ENCODE measurements at places on chromosomes 3 and 15. TPM values are rescaled to one million over a fixed set of nuclear protein-coding genes. Genes with fewer than 3 reads are reported as not detected.
A peak's percentile ranks its signal among the peaks of the same experiment; 100 is the strongest.

GRCh38 chr15:77021803-77022381 lies 27.0 kb downstream of the PSTPIP1 start:
- peak overlapping the region; percentile 84 for H3K27ac ChIP-seq
- H3K4me1 ChIP-seq = peaks cover 20% of the 10 kb centered on the region
- no peaks in the 10 kb centered on the region for H3K36me3 ChIP-seq
- no peak for DNase-seq

DNA sequence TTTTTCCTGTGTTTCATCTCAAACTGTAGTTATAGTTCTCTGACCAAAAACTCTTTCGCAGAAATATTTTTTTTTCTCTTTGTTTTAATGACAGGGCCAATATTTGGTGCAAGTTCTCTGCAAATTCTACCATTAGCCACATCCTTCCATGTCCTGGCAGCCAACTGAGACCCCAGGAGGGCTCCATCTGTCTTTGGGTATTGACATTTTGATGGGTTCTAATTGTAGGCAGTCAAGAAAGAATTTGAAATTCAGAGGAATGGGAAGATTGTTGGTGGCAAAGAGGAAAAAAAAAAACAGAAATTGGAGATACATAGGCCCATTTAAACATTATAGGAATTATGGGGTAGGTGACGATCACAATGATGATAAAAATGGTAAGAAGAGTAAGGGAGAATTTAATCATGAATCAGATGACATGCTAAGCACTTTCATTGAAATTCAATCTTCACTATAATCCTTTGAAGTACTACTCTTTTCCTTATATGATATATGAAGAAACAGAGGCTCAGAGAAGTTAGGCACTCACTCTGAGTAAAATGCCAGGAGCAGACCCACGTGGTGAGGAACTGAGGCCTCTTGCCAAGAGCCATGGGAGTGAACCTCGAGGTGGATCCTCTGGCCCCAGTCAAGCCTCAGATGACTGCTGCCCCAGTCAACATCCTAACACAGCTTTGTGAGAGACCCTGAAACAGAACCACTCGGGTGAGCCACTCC lies 151.4 kb downstream of the PDZRN3 start:
- H3K36me3 ChIP-seq = peaks cover 4% of the 10 kb centered on the region
- no peaks in the 10 kb centered on the region for H3K27me3 ChIP-seq
- peaks cover 23% of the 10 kb centered on the region for H3K4me1 ChIP-seq
- H3K4me3 ChIP-seq = no peak overlapping the region
- no peak for DNase-seq
- H3K27ac ChIP-seq = no peak overlapping the region

COLQ gene
- total RNA-seq = 4.8 TPM

DNA sequence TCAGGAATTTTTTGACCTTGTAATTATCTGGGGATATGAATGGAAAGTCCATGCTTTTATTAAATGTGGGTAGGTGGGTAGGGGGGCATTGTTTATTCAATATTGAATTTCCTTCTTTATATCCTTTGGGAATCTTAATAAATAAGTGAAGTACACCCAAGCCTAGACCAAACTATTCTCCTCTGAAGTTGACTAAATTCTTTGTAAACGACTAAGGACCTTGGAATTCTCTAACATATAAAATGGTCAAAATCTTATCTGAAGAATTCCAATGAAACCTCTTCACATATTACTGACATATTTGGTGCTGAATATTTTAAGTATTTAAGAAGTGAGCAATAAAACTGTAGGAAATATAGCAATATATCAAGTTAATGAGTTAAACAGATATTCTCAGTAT lies 1432.1 kb upstream of the GBE1 start:
- no peak for DNase-seq
- no peak overlapping the region for H3K4me3 ChIP-seq
- H3K4me1 ChIP-seq = no peaks in the 10 kb centered on the region
- no peaks in the 10 kb centered on the region for H3K36me3 ChIP-seq
- H3K27ac ChIP-seq = no peak overlapping the region

DNA sequence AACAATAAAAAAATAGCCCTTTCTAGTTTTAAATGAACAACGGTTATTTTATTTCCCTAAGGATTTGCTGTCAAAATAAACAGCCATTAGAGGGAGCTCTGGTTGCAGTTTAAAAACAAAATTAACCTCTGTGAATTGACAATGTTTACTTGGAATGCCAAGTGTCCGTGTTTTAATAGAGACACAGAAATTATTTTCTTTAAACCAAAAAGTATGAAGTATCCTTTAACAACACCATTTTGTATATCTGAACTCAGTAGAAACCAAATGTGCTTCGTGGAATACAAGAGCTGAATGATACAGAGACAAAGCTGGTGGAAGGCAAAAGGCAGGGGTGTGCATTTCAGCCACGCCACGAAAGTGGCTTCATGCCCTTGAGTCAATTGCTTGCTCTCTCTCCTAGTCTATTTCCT lies 74.4 kb downstream of the MOBP start:
- H3K27me3 ChIP-seq = peaks cover 2% of the 10 kb centered on the region
- H3K27ac ChIP-seq = no peak overlapping the region
- no peak for DNase-seq
- no peaks in the 10 kb centered on the region for H3K36me3 ChIP-seq
- H3K4me1 ChIP-seq = no peaks in the 10 kb centered on the region
- H3K4me3 ChIP-seq = no peak overlapping the region

Data from glutamatergic neuron (in vitro differentiated cells).